ENCODE measurements at places on chromosomes 16 and 17.

DNA sequence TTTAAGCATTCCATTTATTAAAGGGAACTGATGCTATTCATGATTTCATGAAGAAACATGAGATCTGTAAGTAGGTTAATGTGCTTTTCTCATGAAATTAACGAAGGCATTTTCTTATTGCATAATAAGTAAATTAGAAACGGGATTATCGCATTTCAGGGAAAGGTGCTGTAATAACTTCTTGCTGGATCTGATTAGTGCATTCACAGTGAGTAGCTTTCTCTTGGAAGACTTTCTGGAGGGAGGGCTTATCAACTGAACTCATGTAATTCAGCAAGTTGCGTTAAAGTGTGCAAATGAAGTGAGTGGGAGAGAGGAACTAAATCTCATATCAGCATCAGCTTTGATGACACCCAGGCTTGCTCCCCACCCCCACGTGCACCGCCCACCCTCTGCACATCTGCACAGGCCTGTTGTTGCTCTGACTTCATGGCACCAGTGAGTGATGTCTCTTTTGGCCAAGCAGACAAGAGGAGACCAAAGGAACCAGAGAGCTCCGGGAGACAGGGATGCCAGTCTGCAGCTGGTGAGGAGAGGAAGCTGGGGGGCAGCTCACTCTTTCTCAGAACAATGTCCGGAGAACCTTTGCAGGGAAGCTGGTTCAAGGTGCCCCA lies 26.3 kb upstream of the GAS7 start:
- peak; percentile 51 for DNase-seq

- DNase-seq: no peak
Observed at GRCh38 chr16:80570106-80570478, 29.3 kb downstream of the DYNLRB2 start.

- DNase-seq: peak; percentile 59
Observed at GRCh38 chr17:1126801-1127550, 52.8 kb downstream of the ABR start.

DNA sequence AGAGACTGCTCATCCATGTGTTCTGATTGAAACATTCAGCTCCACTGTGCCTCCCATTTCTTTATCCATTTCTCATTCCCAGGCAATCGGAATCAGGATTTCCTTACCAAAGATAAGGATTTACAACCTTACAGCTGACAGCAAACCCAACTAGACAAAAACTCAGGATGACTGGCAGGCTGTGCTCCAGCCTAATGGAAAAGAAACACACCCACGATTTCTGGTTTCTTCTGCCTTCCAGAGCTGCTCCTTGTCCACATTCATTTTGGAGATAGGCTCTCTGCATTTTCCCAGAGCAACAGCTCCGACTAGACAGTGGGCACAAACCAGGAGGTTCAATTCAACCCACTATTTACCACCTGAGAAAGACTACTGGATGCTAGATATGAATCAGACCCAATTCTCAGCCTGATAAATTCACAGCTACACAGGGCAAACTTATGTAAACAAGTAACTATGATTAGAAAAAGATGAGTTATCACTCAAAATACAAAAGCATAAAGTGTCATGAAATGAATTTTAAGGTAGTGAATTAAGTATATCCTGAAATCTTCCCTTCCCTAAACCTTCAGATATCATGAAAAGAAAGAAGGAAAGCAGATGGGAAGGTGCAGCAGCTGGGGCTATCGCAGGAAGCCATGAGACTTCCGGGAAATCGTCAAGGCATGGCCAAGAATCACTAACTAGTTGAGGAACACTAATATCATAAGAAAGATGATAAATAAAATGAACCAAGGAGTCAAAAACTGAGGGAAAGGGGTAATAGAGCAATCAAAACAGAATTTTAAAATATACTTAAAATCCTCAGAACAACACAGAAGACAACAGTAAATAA lies 44.8 kb upstream of the CLEC18B start:
- no peak for DNase-seq

GRCh38 chr17:32486111-32486700 lies 587 bp upstream of the CDK5R1 start:
- DNase-seq: peak; percentile 84

DNA sequence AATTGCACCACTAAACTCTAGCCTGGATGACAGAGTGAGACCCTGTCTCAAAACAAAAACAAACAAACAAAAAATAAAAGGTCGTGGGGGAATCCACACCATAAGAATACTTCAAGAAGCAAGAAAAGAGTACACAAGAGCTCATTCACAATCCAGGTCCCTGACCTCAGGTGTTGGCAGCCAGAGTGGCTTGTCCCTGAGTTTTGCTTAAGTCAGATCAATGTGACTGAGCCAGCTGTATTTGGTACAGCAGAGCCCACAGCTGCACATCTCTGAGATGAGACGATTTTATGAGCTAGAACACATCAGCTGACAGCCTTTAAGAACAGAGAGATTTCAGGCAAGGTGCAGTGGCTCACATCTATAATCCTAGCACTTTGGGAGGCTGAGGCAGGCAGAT lies 22.4 kb downstream of the CACNG1 start:
- no peak for DNase-seq

DNA sequence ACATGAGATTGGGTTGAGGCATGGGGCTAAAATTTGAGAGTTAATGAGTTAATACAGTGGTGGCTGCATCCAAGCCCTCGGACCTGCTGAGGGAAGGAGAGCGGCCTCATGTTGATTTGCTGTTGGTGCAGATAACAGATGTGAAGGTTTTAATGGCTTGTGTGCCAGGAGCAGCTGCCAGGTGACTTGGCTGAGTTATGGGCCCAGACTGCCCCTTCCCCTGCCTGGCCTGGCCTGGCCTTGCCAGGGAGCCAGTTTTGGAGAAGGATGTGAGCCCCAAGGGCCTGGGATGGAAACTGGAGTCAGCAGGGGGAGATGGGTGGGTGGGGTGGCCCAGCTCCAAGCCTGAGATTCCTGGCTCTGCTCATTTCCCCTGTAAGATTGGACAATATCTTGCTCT lies 230.1 kb downstream of the CBLN1 start:
- DNase-seq: no peak

Measured in ascending aorta (tissue), 2 donors.